ENCODE measurements at places on chromosomes 3 and 15. TPM values are rescaled to one million over a fixed set of nuclear protein-coding genes. Genes with fewer than 3 reads are reported as not detected.

- no peak for DNase-seq
These were observed 6.0 kb downstream of the UBL7 start for GRCh38 chr15:74454764-74455500.

- no peak for DNase-seq
These were observed 122.6 kb upstream of the DLG1 start for GRCh38 chr3:197421021-197421420.

GRCh38 chr3:38457111-38458003, 3.7 kb downstream of the ACVR2B start:
- DNase-seq = peak; percentile 36

Gene CSPG4
- total RNA-seq = 42.9 TPM

Gene CKMT1B
- 5.7 TPM for total RNA-seq

Gene EPHA6
- total RNA-seq = 1.4 TPM

- DNase-seq = no peak
These were observed 13.2 kb upstream of the ADPGK start for GRCh38 chr15:72796515-72797337.

Gene MASP1
- 1.3 TPM for total RNA-seq

Gene ACAN
- total RNA-seq = not detected

DNA sequence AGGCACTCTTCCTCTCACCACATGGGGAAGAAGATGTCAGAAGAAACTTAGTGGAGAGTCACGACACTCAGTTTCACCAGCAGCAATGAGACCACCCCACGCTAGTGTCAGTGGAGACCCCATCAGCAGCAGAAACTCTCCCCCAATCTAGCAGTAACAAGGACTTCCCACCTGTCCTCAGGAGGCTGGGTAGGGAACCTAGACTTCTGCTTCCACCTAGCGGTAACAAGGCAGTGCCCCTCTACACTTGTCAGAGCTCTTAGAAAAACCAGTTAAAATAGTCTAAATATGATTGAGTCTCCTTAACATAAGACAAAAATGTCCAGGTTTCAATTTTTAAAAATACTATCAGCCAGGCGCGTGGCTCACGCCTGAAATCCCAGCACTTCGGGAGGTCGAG, 57.3 kb downstream of the TRAT1 start:
- no peak for DNase-seq

Gene GOLGA8B
- 94.4 TPM for total RNA-seq

Gene RHOV
- 12.1 TPM for total RNA-seq

DNA sequence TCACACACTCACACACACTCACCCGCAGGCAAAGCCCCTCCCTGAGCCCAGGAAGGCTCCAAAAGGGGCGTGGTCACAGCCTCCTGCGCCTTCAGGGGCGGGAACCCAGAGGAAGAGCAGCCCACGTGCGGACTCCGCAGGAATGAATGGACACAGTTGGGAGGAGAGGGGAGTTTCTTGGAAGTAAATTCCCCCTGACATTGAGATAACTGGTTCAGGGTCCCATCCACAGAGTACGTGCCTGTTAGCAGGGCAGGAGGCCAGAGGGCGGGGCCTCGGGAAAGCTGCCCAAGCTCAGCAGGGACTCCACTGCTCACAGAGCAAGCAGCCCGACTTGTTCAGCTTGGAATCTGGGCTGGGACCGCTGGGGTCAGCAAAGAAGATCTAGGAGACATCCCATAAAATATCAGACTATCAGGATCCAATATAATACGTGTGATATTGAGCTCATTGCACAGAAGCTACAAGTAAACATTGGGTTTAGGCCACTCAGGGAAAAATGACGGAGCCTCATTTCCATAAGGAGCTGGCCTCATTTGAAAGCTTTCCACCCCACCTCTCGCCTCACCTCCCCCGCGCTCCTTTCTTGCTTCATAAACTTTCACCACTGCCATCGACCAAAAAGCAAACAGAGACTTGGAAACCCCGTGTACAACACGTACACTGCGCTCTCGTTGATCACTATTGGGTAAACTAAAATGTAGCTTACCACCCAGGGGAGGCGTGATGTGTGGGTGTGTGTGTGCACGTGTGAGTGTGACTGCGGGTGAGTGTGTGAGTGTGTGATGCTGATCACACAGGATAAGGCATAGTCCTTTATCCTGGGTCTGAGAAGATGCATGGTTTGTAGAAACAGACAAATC, 36.0 kb downstream of the TM2D3 start:
- DNase-seq = no peak

DNA sequence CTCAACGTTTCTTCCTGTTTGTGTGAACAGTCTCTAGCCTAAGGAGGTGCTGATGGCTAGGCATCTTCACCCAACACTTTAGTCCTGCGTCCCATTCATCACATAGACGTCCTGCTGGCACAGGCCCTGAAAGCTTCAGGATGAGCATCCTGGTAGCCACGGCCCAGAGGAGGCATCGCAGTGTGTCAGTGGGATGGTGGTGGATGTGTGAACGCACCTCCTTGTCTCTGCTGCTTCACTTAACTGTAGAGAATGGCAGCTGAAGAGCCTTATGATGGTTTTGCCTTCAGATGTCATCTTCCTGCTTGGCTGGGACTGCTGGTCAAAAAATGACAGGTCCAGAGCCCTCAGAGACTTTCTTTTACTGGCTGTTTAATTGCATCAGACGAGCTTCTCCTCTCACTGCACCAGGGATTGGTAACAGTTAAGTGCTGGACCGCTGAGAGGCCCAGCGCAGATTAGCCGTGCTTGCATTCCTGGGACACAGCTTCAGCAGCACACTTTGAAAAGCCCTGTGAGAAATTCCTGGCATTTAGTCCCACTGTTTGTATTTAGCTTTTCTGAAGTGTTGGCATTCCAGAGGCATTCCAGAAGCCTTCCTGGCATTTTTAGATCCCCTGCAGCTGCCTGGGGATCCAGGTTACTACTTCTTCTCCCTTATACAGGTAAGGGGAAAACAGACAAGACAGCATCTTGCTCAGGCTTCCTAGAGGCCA, 132.4 kb upstream of the PLXNA1 start:
- no peak for DNase-seq

Gene GP5
- total RNA-seq = not detected

Gene MKRN3
- not detected for total RNA-seq

All from breast epithelium (tissue), 4 donors.